ENCODE measurements at places on chromosomes 7 and 10.

DNA sequence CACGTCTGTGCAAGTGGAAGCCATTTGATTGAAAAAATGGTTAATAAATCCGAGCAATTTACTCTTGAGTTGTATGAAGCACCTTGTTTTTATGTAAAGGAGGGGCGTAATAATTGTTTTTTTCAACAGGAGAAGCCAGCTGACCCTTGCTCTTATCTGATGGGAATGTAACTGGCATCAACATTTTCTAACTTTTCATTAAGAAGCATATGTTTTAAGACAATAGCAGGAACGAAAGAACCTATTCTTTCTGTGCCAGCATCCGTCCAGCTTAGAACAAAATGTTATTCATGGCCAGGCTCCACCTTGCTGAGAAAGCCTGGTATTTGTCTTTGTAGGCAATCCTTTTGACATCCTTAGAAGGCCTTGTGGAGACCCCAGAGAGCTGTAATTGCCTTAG, 22.2 kb upstream of the AFAP1L2 start:
- no peak for DNase-seq

DNA sequence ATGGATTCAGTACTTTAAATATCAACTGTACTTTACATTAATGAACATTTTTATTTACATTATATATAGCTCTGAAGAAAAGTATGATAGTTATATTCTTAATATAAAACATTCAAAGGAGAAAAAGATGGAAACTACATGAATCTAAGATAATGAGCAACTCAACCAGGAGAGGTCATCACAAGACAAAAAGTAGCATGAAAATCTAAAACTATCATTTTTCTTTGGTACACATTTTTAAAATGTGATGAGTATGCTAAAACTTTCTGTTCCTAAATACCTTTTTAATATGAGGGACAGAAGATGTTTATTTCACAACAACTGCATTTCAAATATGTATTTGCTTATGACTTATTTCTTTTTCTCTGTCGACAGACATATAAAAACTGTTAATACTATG, 2.4 kb downstream of the CNTNAP2 start:
- DNase-seq, result no peak

GRCh38 chr7:106415433-106415832, 130.7 kb upstream of the NAMPT start:
- no peak for DNase-seq

GRCh38 chr7:134472572-134473244, 13.8 kb upstream of the AKR1B1 start:
- no peak for DNase-seq

- peak; percentile 37 for DNase-seq
These were observed 31.5 kb upstream of the NRP1 start for GRCh38 chr10:33365871-33366411.

- DNase-seq, result no peak
These were observed 76.7 kb downstream of the MKLN1 start for GRCh38 chr7:131404226-131404911.

- no peak for DNase-seq
These were observed 40.1 kb downstream of the REEP3 start for GRCh38 chr10:63561341-63561740.

Data from H54 (cell line).